Smooth muscle cell of trachea (primary cell): ENCODE measurements at places on chromosomes 13 and 19. TPM values are rescaled to one million over a fixed set of nuclear protein-coding genes. Genes with fewer than 3 reads are reported as not detected.

Gene DMKN
- 6.4 and 13.6 TPM in 2 replicates for total RNA-seq

Gene SHFL
- 23.9 and 38.2 TPM in 2 replicates for total RNA-seq

Gene ZNF556
- total RNA-seq, result not detected in 2 replicates

Gene ODAD3
- 0.66 TPM in 1 of 2 replicates, not detected in the other for total RNA-seq

Gene RUBCNL
- 11.2 and 17.0 TPM in 2 replicates for total RNA-seq

Gene LILRA1
- total RNA-seq, result not detected in 2 replicates

Gene CGB2
- total RNA-seq, result not detected in 2 replicates

Gene SYNE4
- 0.15 and 0.50 TPM in 2 replicates for total RNA-seq

Gene DACH1
- 0.15 and 0.17 TPM in 2 replicates for total RNA-seq

Gene NLRP4
- not detected in 2 replicates for total RNA-seq

Gene MEDAG
- total RNA-seq, result 43.5 and 101 TPM in 2 replicates

Gene CEACAM3
- total RNA-seq, result not detected in 2 replicates

Gene CACNG7
- total RNA-seq, result 0.44 and 2.6 TPM in 2 replicates

Gene CTXN1
- 1.7 and 2.5 TPM in 2 replicates for total RNA-seq

Gene LILRB2
- total RNA-seq, result not detected in 2 replicates

Gene SLC1A5
- 126 and 275 TPM in 2 replicates for total RNA-seq

Gene NKG7
- not detected in 2 replicates for total RNA-seq

Gene ACP7
- under 0.01 and 0.15 TPM in 2 replicates for total RNA-seq

Gene FBN3
- not detected in 2 replicates for total RNA-seq

Gene MTUS2
- under 0.01 TPM in 1 of 2 replicates, not detected in the other for total RNA-seq

Gene ZNF492
- total RNA-seq, result 0.17 and 0.87 TPM in 2 replicates

Gene DMWD
- total RNA-seq, result 38.8 and 43.2 TPM in 2 replicates

Gene BCAM
- 9.3 and 31.3 TPM in 2 replicates for total RNA-seq

Gene SLC25A41
- total RNA-seq, result under 0.01 TPM in 1 of 2 replicates, not detected in the other

Gene FLT3LG
- 3.6 and 7.9 TPM in 2 replicates for total RNA-seq

Gene SLC1A6
- total RNA-seq, result not detected in 2 replicates

Gene PSG7
- 0.17 and 0.44 TPM in 2 replicates for total RNA-seq

Gene CEACAM19
- 1.2 and 2.6 TPM in 2 replicates for total RNA-seq

Gene TRIP10
- 35.8 and 57.6 TPM in 2 replicates for total RNA-seq

Gene COX7A1
- total RNA-seq, result 8.3 and 50.6 TPM in 2 replicates

Gene LYL1
- 0.73 and 0.99 TPM in 2 replicates for total RNA-seq

Gene ZNF208
- total RNA-seq, result 0.33 and 0.73 TPM in 2 replicates

Gene SIGLEC5
- total RNA-seq, result not detected in 2 replicates
